ENCODE measurements at places on chromosomes 1 and 21.

GRCh38 chr1:107934578-107934977 lies 30.4 kb downstream of the VAV3 start:
- no peak for DNase-seq

DNA sequence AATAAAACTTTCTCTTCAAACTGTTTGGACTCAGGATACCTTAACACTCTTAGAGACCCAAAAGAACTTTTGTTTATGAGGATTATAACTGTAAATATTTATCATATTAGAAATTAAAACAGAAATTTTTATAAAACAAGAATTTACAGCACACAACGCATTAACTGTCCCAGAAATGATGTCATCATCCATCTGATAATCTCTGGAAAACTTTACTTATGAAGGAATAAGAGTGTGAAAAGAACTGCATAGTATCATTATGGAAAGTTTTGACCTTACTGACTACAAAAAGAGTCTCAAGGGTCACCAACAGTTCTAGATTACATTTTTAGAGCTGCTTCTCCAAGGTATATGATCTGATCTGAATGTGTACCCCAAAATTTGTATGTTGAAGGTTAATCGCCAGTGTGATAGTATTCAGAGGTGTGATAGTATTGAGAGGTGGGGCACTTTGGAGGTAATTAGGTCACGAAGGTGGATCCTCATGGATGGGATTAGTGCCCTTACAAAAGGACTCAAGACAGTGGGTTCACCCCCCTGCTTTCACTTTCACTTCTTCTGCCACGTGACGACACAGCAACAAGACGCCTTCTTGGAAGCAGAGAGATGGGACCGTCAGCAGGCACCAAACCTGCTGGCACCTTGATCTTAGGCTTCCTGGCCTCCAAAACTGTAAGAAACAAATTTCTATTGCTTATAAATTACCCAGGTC lies 95.7 kb upstream of the NR5A2 start:
- DNase-seq = no peak

GRCh38 chr1:20485527-20486456 lies at the start of gene CAMK2N1:
TSS of gene CAMK2N1 (minus strand) at chr1:20486210. CDS start at chr1:20485379, 831 bp downstream.
- no peak for DNase-seq

GRCh38 chr1:6923012-6923411 lies 137.8 kb downstream of the CAMTA1 start:
- DNase-seq = no peak
